Lower lobe of right lung (tissue), 2 donors: ENCODE measurements at places on chromosomes 6 and 20. TPM values are rescaled to one million over a fixed set of nuclear protein-coding genes. Genes with fewer than 3 reads are reported as not detected.

DNA sequence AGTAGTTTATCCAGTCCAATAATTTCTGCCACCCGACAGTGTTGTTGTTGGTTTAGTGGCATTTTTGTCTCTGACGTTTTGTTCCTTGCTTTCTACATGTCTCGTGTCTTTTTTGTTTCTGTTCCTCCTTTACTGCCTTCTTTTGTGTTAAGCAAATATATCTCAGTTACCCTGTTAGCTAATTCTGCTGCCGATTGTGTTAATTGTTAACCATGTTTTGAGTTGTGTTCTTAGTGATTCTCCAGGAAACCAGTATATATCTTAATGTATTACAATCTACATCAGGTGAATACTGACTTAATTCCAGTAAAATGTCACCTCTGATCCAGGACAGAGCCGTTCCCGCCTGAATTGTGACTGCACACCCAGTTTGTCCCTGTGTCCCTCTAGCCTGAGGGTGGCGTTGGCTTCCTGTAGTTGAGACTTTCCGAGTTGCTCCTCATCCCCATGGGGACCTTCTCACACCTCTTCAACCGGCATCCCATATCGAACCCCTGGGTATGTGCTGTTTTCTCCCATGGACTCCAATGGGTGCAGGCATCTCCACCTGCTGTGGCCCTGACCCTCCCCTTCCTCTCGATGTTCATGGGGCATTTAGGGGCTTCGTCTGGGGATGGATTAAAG, 35.8 kb upstream of the BHLHE23 start:
- DNase-seq, result peak; percentile 10

- no peak for DNase-seq
Measured at GRCh38 chr6:49462071-49462470, 982 bp downstream of the MMUT start.

DNA sequence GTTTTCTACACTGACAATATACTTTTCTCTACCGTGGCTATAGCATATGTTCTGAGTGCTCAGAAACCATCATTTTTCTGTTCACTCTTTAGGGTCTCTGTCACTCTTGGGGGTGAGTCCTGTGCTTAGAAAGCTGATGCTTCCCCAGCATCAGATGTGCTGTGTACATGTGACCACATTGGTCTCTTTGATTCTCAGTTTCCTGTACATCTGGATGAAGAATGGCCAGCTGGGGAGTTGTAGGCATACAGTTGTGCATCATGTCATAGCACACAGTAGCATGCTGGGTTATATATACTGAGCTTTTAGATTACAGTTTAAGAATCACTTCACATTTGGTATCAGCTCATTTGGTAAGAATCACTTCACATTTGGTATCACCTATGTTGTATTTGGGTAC, 238.6 kb upstream of the PREP start:
- DNase-seq, result no peak

DNA sequence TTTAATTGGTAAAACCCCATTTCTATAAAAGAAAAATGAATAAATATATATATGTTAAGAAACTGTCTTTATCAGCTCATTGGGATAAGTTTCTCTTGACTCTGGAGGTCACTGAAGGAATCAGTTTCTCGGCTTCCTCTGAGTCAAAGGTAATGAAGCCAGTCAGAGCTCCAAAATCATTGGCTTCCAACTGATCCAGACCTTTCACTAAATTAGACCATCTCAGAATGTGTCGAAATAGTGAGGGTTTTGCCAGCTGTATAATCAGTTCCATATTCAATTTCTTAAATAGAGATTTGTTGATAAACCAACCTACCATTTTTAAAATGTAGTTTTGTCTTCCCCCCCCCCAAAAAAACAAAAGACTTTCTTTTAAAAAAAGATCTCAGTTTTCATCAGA, 60.5 kb upstream of the SRSF6 start:
- no peak for DNase-seq

DNA sequence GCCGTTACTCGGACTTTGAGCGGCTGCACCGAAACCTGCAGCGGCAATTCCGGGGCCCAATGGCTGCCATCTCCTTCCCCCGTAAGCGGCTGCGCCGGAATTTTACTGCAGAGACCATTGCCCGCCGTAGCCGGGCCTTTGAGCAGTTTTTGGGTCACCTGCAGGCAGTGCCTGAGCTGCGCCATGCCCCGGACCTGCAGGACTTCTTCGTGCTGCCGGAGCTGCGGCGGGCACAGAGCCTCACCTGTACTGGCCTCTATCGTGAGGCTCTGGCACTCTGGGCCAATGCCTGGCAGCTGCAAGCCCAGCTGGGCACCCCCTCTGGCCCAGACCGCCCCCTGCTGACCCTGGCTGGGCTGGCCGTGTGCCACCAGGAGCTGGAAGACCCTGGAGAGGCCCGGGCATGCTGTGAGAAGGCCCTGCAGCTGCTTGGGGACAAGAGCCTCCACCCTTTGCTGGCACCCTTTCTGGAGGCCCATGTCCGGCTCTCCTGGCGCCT, 7.2 kb downstream of the SNX21 start:
- no peak for DNase-seq

- no peak for DNase-seq
Measured at GRCh38 chr20:57676589-57677583, 32.9 kb downstream of the PMEPA1 start.

Gene PRSS35
- 0.59 TPM for total RNA-seq

- no peak for DNase-seq
Measured at GRCh38 chr6:56524891-56525703, 117.6 kb downstream of the DST start.

GRCh38 chr6:16180696-16181438, 52.0 kb downstream of the MYLIP start:
- DNase-seq, result no peak

GRCh38 chr6:80605165-80605989, 498.9 kb downstream of the BCKDHB start:
- no peak for DNase-seq

DNA sequence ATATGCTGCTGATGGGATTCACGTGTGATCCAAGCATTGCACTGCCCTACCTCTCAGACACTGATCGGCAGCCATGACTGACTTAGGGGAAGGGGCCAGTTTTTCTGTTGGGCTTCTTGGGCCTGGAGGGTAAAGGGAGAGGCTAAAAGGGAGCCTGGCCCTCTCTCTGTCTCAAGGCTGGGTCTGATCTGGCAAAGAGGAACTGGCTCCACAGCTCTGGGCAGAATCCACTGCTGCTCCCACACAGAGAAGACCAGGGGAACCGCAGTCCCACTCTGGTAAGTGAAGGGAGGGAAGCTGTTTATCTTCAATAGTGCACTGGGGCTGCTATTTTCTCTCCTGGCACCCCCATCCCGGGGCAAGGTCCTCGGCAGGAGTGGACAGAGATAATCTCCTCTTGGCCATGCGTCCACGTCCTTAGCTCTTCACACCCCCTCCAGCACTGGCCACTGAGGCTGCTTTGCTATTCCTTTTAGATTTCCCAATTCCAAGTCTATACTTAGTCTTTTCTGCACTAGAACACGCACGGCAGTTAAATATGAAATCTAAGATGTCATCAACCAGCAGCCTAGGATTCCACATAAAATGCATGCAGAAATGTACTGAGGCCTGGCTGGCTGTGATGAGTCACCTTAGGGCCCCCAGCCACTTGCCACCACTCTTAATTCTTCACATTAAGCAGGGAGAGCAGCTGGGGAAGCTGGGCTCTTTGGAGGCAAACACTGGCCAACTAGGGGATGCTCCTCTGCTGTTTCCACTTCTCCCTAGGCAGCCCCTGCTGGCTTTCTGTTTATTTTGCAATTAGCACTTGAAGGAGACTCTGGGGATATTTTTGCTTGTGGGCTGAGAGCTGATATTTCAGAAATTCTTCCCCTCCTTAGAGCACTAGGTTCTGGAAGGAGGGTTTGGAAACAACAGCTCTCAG, 87.8 kb upstream of the ARMC2 start:
- DNase-seq, result no peak

DNA sequence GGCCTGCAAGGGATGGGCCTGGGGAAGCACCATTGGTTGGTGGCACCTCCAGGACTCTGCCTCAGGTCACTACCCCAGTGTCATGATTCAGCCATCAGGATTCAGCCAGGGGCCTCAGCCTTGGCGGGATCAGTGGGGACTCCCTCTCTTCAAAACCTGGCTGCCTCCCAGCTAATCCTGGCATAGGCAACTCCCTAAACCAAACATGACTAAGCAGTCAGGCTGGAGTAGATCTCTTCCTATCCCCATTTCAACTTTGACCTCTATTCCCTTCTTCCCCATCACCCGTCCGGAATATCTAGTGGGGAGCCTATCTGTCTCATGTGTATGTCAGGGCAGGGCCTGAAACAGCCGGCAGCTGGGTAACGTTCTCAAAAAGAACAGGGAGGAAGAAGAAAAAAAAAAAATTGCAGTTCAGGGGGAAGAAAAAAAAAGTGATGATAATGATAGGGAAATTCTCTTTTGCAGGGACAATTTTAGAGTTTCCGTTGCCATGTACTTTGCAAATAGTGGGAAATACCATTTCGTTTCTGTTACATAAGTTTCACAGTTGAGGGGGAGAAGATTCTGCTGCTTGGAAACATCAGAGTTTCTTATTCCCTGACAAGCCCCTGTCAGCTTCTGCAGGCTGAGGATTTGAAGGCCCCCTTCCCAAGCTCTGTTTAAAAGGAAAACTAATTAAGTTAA, 4.1 kb upstream of the PREX1 start:
- no peak for DNase-seq

- no peak for DNase-seq
Measured at GRCh38 chr6:152338335-152339125, 298.6 kb downstream of the SYNE1 start.

Gene ISM1
- 8.4 TPM for total RNA-seq

DNA sequence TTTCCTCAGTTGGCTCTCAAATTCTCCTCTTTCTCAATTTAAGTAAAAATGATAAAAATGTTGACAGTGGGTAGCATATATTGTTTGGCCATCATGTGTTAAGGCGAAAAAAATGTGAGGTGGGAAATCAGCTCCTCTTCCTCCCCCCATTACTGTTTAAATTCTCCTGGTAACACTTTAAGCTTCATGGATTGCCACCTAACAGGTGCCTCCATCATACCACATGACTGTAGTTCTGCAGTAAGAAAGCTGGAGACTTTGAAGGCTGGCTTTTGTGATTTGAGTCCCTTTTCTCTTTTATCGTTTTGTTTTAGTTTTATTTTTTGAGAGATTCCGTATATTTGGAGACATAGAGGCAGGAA, 1.2 kb downstream of the ZFAND3 start:
- no peak for DNase-seq

Gene KHDRBS2
- 10.9 TPM for total RNA-seq

DNA sequence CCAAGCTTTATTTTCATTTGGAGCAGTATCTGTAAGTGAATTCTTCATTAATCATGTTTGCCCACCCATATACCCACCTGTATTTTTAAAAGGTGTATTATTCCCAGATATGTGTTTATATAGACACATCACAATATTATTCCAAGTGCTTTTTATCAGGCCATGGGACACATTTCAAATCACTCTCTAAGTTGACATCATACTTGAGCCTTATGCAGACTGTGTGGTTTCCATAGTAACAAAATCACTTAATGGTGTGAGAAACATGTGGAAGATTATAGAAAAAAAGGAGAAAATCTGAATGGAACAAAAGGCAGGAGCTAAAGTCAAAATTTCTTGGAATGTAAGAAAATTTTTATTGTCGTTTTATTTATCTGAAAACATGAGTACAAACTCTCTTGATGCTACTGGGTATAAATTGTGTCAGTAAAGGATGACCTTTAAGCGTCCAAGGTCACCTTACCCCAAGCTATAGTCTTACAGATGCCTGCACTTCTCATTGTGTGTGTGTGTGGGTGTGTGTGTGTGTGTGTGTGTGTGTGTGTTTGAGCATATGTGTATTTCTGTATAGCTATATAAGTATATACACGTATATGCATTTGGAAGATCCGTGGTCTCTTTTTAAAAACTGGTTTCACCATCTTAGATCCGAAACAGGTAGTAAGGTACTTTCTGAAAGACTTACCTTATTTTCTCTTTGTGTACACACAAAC, 79.8 kb upstream of the CCN6 start:
- no peak for DNase-seq

DNA sequence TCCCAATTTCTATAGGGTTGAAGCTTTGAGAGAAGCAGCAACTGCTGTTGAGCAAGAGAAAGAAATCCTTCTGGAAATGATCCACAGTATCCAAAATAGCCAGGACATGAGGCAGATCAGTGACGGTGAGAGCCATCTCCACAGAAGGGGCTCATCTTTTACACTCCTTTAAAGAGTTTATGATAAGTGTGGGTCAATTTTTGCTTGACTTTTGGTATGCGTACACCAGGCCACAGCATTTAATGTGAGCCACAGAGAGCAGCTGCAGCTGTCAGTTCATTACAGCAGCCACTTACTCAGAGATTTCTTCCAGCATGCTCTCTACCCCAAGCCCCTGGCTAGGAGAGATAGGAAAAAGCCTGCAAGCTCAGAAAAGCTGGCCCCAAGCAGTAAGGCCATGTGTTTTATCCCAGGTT, 9.9 kb downstream of the BAG2 start:
- no peak for DNase-seq

DNA sequence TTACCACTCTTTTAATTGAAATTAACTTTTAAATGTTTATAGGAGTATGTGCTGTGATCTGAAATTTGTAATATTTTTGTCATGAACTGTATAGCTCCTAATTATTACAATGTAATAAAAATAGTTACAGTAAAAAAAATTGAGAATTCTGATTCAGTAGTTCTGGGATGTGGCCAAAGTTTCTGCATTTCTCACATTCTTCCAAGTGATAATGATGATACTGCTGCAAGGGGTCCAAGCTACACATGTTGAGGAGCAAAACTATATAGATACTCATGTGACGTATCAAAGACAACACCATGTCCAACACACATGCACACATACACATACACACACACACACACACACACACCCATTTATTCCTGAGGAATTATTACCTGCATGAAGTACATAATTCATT, 71.0 kb upstream of the FAM83B start:
- no peak for DNase-seq

DNA sequence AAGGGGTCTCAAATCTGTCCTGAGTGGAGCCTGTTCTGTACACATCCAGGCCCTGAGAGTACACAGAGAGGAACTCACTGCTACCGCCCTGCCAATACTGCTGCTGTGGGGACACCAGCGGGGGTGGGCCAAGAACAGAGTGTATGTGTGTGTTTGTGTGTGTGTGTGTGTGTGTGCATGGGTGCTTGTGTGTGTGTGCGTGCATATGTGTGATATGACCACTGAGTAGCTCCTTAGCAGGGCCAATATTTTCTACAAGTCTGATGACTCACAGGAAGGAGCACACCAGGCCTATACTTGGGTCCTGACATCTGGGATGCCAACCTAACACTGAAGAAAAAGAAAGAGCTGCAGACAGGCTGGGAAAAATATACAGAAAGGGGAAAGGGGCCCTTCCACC, 1.4 kb downstream of the RAET1E start:
- no peak for DNase-seq

DNA sequence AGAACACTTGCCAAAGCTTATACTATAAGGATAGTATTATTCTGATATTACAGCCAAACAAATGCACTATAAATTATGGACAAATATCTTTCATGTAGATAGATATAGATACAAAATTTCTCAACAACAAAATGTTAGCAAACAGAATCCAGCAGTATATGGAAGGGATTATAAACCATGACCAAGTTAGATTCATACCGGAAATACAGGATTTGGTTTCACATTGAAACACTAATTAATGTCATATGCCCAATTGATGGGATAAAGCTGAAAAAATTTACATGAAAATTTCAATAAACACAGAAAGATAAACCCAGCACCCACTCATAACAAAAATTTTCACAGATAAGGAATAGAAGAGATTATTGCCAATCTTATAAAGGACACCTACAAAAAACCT, 770.3 kb upstream of the SLC35B3 start:
- no peak for DNase-seq

- DNase-seq, result no peak
Measured at GRCh38 chr6:101545191-101545590, 151.7 kb downstream of the GRIK2 start.
